NCI-H1694 treated with DMSO at 0.1 percent for 48 hours (cell line): ENCODE measurements at places on chromosomes 2 and 18.

DNA sequence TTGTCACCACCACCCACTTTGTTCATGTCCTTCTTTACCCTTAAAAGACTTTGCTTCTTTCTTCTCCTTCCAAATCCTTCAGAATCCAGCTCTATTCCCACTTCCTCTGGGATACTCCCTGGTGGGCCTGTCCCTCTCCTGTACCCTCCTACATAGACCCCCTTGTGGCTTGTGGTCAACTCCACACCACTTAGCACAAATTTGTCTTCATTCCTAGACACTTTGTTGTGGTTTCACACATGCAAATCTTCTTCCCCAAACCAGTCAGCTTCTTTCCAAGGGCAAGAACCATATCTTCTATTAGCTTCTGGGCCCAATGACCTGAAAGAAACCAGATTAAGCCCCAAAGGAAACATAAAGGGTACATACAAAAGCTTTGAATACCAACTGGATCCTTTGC, 342.4 kb downstream of the TNS1 start:
- no peak for DNase-seq

DNA sequence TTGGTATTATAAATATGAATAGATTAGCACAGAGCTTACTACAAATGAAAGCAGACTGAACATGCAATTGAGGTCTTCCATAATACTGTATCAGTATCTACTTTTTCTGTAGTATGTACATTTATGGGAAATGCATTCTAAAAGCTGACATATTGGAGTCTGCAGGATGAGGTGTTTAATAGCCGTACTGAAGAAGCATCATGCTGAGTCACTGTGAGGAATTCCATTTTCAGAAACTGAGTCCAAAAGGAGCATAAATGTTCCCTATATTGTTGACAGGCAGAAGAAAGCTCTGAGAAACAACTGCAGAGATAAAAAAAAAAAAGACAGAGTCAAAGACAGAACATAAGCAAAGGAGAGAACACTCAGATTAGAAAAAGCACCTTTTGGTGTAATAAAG, 366.7 kb upstream of the SPHKAP start:
- DNase-seq, result no peak

DNA sequence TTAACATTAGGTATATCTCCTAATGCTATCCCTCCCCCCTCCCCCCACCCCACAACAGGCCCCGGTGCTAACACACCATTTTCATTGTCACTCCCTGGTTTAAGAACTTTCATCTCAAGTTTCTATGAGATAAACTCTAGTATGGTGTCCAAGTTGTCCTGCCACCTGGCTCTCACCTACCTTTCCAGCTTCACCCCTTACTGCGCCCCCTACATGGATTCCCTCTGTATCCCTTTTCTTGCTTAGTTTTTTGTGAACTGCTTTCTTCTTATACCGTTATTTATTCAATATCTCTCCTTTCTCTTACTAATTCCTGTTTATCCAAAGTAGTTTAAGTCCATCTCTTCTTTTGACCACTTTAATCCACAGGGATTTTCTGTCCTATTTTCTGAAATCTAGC, 15.2 kb downstream of the EML4 start:
- no peak for DNase-seq

- no peak for DNase-seq
Observed at GRCh38 chr2:144448389-144449027, 71.4 kb downstream of the ZEB2 start.

DNA sequence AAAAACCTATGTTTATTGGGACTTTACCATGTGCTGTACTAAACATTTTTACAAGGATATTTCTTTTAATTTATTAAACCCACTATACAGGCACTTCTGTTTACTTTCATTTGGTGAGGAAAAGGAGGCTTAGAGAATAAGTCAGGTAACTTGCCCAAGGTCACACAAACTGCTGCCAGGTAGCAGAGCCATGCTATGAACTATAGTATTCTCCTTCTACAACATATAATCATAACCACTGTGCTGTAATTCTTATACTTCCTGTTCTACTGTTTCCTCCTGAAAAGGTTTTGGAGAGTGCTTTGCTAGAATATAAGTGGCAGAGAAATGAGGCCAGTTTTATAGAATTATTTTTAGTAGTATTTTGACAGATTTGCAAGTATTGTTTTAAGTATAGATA, 29.5 kb downstream of the SLC39A10 start:
- DNase-seq, result no peak

- no peak for DNase-seq
Observed at GRCh38 chr2:96623116-96623515, 15.0 kb downstream of the KANSL3 start.

DNA sequence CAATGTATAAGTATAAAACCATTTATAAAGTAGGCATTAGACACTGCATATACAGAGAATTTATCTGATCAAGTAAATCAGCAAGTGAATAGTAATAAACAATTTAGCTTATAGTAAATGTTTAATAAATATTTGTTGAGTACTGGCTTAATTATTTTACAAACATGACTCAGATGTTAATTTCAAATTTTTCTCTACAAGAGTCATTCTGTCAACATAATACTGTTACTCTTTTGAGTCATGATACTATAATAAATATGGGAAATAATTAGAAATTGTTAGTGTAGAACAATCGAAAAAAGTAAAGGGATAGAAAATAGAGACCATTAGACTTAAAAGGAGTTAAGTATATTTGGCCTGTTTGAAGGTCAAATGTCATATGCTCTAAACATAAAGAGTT, 133.6 kb upstream of the MC4R start:
- no peak for DNase-seq

- no peak for DNase-seq
Observed at GRCh38 chr2:39693245-39693644, 27.5 kb downstream of the TMEM178A start.

- DNase-seq, result no peak
Observed at GRCh38 chr2:4883375-4883774, 808.8 kb upstream of the SOX11 start.
